Hepatic stellate cell (primary cell): ENCODE measurements at places on chromosomes 13 and 19.
A peak's percentile ranks its signal among the peaks of the same experiment; 100 is the strongest.

GRCh38 chr19:18574691-18575291, 3.1 kb downstream of the UBA52 start:
- no peak for DNase-seq

- DNase-seq, result no peak
These were observed 563.9 kb downstream of the DACH1 start for GRCh38 chr13:71303144-71303543.

GRCh38 chr13:41568143-41568971, 111.0 kb downstream of the RGCC start:
- DNase-seq, result no peak

DNA sequence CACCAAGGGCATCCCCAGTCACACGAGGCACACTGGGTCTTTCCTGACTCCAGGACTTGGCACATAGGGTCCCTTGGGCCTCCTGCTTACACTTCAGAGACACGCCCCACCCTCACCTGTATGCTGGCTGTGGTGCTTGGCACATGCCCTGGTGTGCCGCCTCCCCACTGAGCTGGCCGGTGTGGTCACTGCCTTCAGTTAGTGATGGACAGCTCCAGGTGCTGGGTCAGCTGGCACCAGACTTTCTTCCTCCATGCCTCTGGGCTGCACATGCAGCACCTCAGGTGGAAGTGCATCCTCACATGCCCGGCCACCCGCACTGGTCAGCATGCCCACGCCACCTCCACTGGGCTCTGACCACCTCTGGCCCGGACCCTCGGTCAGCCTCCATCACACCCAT, 52.9 kb downstream of the KLF2 start:
- DNase-seq, result no peak

GRCh38 chr13:49314344-49314882, 66.7 kb downstream of the CDADC1 start:
- DNase-seq, result no peak

- no peak for DNase-seq
These were observed 532.3 kb downstream of the GPC5 start for GRCh38 chr13:91930687-91931086.

DNA sequence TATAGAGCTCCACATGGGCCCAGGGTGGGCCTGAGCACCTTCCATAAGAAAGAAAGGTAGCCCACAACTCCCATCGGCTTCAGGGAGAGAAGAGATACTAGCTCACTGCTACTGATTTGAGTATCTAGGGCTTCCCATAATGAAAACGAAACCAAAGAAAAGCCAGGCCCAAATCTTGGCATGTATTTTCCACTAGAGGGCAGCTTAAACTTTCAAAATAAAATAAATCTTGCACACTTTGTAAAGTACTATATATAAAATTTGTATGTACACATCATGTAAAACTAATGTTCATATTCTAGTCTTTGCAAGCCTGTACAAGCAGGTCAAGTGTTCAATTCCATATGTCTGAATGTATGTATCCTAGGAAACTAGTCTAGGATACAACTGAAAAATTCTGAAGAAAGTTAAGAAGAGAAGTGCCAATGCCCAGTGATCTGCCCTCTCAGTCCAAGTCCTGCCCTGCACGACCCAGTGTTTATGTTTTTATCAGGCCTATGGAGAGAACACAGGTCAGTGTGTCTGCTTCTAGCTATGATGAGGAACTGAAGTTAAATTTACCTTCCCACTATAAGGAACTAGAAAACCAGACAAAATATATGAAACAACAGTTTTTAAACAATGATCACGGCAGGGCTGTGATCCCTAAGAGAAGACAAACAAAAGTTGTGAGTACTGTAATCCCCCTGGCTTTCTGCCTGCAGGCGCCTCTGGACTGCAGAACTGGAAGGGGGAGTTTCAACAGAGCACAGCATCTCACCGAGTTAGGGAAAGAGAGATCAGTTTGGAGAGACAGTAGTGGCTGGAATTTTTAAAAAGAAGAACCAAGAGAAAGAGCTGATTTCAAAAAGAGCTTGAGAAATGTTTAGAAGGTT, 475.7 kb downstream of the UQCRFS1 start:
- DNase-seq, result peak; percentile 32

GRCh38 chr19:33954686-33955085, 158.0 kb downstream of the KCTD15 start:
- no peak for DNase-seq

DNA sequence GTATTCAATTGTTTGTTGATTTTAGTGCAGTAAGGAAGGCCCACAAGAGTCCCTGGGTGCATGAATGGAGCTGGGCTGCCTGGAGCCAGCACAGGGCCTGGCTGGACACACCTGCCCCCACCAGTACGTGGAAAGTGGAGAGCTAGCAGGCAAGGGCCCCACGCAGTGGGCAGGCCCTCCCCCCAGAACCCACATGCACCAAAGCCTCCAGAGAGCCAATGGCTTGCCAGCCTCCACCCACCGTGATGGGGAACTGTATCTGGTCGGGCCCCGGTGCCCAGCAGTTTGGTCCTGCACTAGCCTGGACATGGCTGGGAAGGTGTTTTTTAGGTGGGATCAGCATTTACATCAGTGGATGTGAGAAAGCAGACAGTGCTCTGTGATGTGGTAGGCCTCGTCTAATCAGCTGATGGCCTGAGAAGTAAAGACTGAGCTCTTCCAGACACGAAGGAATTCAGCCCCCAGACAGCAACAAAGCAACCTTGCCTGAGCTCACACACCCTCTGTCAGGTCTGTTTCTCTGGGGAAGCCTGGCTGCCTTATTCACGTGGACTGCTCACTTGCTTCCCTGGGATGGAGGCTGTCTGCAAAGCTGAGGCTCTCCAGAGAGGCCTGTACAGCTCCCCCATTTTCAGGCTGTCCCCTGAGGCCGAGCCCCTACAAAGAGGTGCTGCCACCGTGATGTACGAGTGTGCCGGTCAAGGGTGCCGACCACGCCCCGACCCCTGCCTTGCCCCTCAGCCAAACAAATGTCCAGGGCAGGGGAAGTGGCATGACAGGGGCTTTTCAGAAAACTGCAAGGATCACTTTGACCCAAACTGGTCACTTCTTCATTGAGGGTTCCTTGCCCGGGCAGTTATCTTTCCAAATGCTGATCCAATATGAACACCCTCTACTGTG, 27.5 kb downstream of the RAB20 start:
- no peak for DNase-seq

- DNase-seq, result peak; percentile 36
These were observed 485.5 kb downstream of the DIAPH3 start for GRCh38 chr13:59677966-59678814.

DNA sequence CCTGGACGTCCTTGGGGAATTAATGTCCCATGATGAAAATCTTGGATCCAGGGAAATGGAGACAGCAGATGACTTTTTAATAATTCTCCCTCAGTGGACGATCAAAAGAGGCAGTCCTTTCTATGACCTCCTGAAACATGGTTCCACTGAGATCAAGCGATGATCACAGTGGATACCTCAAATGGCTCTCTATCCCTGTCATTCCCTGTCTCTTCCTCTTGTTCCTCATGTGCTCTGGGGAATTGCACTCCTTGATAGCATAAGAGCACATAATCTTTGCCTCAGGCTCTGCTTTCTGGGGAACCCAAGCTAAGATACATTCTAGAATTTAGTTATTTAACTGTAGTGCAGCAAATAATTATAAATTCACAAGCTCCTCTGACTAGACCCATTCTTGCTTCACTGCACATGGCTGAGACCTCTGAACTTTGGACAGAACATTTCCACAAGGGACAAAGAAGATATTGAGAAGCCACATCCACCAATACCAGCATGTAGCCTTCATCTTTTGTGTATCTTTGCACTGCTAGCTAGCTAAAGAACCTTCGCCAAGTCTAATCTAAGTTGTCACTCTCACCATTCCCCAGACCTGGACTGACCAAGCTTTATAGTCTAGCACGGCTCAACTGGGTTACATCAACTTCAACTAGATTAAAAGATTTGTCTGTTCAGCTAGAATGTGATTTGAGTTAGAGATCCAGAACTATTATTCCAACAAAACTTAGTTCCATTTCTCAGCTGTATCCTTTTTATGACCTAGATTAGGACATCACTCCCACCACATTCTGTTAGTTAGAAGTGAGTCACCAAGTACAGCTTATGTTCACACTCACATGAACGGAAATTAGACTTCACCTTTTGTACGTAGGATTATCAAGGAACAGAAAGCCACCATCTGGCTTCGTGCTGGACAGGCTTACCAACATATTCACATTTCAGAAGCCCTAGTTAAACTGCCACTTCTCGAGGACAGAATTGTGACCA, 142.7 kb downstream of the SUCLA2 start:
- no peak for DNase-seq

DNA sequence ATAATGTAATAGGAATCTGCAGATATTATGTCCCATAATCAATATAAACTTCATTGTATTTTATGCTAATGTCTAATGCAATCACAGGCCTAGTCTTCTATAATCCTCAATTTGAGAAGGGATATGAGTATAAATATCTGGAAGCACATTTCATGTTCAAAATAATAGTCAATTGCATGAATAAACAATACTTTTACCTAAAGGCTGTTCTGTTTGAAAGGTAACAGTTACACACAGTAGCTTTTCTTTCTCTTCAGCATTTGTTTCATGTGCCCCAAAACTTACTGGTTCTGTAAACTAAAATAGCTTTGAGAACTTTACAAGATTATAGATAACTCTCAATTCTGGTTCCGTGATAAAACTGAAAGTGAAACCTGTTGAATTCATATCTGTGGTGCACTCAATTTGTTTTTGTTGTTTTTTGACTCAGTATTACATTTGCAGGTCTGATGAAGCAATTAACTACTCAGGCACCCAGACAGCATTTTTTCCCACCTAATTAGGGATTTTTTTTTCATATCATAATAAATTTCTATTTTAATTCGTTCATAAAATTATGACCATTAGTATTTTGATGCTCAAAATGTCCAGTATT, 1193.8 kb downstream of the SLITRK1 start:
- DNase-seq, result no peak

DNA sequence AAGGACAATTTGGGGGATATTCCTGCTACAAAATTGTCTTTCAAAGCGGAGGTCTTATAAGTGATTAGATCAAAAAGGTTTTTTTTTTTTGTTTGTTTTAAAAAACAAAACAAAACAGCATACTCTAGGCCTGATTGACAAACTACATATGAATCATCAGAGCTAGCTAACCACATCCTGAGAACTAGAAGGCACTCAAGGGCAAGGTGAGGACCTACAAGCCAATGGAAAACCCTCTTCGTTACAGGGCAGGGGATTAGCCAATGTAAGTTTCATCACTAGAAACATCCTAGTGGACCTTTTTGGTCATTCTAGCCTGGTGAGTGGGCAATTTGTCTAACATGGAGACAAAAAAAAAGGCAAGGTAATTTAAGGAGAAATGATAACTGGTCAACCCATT, 428.6 kb downstream of the RFC3 start:
- DNase-seq, result no peak

DNA sequence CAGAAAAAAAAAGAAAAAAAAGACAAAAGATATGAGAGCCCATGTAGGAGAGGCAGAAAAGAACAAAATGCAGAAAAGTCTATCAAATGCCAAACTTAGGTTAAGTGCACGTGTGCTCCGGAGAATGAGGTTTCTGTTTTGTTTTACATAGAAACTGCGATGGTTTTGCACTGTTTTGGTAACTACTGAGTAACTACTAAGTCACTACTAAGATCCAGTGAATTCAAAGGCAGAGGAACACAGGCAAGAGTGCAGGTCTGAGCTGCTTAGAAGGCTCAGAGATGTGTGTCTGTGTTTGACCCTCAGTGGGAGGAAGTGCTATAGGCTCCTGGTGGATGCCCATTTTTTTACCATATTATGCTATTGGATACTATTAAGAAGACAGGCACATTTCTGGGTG, 299.3 kb downstream of the NDFIP2 start:
- peak; percentile 31 for DNase-seq

DNA sequence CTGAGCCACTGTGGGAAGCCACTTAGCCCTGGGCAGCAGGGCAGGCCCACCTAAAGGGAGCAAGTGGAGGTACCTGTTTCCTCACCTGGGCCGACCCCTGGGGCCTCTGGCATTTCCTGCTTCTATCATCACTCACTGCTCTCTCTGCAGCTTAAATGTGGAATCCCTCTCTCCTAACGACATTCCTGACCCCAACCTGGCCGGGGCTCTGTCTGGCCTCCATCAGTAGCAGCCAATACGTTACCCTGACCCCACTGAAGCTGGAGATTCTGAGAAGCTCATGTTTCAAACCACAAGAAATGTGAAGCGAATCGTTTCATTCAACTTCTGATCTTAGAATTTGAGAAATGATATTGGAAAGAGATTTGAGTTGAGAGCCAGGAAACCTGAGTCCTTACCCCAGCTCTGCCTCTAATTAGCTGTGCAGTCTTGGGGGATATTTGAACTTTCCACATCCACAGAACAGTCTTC, 39.9 kb downstream of the DOCK9 start:
- no peak for DNase-seq

DNA sequence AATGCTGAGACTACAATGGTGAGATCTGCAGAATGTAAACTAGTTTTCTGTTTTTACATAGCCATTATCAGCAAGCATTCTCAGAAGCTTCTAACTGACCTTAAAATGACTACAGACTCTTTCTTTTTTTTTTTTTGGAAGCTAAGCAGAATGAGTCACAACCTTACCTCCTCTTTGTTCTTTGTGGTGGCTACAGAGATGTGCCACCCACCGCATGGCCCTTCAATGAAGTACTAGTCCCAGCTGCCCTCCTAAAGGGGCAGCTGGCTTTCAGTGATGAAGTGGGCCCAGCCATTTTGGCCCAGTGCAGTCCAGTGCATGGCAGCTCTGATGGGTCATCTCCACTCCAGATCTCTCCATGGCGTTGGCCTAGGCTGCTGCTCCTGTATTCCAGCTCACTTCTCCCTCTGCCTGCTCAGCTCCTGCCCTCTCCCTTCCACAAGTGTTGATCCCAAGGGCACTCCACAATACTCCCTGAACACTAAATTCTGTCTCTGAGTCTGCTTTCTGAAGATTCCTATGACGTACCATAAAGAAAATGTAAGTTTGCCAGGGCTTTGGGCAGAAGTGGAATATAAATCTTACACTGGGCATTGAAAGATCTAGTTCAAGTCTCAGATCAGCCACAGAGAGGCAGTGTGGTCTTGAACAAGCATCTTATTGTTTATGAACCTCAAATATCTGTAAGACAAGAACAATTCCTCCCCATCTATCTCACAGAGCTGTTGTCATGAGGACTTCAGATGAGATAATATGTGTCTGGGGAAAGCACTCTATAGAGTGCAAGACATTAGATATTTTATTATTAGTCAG, 85.6 kb downstream of the RXFP2 start:
- DNase-seq, result peak; percentile 21

GRCh38 chr19:2014131-2014571, 1.4 kb downstream of the BTBD2 start:
- DNase-seq, result no peak

- DNase-seq, result no peak
These were observed 12.2 kb downstream of the GTF2F2 start for GRCh38 chr13:45132369-45133064.

- no peak for DNase-seq
These were observed 26.1 kb upstream of the N4BP2L1 start for GRCh38 chr13:32453981-32454380.

- DNase-seq, result no peak
These were observed 519.5 kb downstream of the DCT start for GRCh38 chr13:93959796-93960533.

DNA sequence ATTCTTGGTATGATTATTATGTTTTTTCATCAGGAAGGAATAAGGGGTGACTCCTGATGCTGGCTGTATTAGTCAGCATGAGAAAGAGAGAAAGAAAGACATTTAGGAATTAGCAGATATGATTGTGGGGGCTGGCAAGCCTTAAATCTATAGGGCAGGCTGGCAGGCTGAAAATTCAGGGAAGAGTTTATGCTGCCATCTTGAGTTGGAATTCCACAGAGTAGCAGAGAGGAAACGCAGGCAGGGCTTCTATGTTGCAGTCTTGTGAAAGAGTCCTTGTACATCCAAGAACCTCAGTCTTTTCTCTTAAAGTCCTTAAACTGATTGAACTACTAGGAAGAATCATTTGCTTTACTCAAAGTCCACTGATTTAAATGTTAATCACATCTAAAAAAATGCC, 262.7 kb upstream of the SLC10A2 start:
- no peak for DNase-seq
